ENCODE measurements at places on chromosomes 6 and 20. TPM values are rescaled to one million over a fixed set of nuclear protein-coding genes. Genes with fewer than 3 reads are reported as not detected.

SPATS1 gene
- polyA plus RNA-seq = not detected

BMP2 gene
- polyA plus RNA-seq = 20.3 TPM

ITPA gene
- 61.3 TPM for polyA plus RNA-seq

TFEB gene
- 9.9 TPM for polyA plus RNA-seq

BYSL gene
- 34.0 TPM for polyA plus RNA-seq

ZGPAT gene
- 24.8 TPM for polyA plus RNA-seq

- no peak for DNase-seq
Measured at GRCh38 chr6:42790549-42791181, 8.8 kb downstream of the BICRAL start.

DNA sequence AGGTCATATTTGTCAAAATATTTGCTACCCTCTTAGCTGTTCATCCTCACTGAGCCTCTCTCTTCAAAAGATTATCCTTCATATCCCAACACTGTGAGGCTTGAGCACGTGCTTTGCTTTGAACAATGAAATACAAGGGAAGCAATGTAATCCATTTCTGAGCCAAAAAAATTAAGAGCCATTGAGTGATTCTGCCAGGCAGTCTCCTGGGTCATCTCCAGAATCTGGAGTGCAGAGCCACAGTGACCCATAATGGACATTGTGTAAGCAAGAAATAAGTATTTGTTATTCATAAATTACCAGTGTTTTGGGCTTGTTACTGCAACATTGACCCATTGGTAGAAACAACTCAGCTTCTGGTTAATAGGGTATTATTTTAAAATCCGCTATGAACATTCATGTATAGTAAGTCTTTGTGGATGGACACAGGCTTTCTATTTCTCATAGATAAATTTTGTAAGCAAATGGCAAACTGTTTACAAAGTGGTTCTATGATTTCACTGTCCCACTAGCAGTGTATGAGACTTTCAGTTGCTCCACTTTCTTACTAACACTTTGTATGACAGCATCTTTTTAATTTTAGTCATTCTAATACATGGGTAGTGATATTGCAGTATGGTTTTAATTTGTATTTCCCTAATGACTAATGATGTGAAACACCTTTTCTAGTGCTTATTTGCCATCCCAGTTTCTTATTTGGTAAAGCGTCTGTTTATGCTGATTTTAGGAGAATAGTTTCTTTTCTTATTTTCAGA lies 358.2 kb downstream of the PLCB1 start:
- DNase-seq = no peak

- no peak for DNase-seq
Measured at GRCh38 chr6:42624601-42625000, 60.8 kb downstream of the UBR2 start.

- DNase-seq = no peak
Measured at GRCh38 chr20:46111028-46111835, 6.9 kb upstream of the CD40 start.

DNA sequence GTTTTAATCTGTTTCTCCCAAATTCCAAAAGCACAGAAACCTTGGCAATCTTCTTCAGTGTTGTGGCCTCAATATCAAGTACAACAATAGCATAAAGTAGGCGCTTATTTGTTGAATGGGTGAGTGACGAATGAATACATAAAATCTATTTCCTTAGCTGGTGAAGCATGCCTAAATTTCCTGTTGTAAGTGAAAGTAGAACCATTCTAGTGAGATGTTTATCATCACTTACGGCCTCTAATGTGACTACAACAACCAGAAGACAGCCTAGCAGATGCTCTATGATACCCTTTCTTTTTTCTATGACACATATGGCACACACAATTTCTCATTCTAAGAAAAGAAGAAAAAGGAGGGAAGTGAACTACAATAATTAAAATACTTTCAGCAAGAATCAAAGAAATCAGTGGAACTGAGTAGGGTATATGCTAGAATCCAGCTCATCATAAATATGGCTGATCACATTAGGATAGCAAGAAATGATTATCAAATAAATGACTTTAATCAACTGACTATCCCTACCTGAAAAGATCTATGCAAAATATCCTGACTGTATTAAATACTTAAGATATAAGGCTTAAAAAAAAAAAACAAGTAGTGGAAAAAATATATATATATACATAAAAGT lies 67.4 kb downstream of the BTBD9 start:
- no peak for DNase-seq

GRCh38 chr6:84050408-84050807 lies 16.8 kb downstream of the MRAP2 start:
- no peak for DNase-seq

DNA sequence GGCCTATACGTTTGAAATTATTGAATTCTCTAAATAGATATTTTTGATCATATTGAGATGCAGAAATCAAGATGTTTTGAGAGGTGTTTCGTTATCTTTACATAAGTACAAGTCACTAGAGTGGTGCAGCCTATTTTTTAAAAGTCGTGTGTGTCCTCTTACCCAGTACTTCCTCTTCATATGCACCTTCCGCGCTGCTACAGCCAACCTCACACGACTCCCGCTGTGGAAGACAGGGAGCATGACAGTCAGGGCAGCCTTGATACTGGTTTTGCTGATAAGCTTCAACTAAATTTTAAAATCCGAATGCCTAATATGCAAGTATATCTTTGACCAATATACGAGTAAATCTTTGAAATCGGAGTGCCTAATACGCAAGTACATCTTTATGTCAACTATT lies 16.3 kb downstream of the ROS1 start:
- DNase-seq = no peak

GRCh38 chr6:119454714-119455113 lies 105.2 kb upstream of the MAN1A1 start:
- DNase-seq = no peak

DNA sequence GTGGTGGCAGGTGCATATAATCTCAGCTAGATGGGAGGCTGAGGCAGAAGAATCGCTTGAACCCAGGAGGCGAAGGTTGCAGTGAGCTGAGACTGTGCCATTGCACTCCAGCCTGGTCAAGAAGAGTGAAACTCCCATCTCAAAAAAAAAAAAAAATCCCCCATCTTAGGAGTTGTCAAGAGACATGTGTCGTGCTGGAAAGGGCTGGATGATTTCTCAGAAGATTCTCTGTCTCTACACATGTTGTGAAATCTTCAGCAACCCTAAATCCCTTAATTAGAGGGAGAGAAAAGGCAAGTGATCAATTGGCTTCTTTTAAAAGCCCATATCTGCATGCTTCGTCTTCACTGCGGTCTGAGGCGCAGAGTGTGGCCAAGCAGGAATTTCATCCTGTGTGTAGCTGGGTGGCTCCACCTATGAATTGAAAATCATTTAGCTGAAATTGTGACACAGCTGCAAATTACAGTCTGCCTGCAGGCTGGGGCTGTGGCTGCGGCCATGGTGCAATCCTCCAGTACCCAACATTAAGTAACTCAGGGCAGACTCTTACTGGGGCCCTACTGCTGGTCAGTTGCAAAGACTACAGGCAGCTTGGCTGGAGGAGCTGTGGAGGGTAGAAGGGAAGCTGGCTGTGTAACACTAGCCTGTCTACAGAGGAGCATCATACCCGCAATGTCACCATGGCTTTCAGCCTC lies 3.2 kb upstream of the TGM3 start:
- DNase-seq = no peak

GRCh38 chr6:159753081-159753872 lies 8.6 kb upstream of the ACAT2 start:
- DNase-seq = no peak

- no peak for DNase-seq
Measured at GRCh38 chr6:36713846-36714245, 16.2 kb downstream of the RAB44 start.

- DNase-seq = no peak
Measured at GRCh38 chr6:22826961-22827360, 257.6 kb downstream of the HDGFL1 start.

- no peak for DNase-seq
Measured at GRCh38 chr20:42979720-42980119, 210.0 kb downstream of the PTPRT start.

- no peak for DNase-seq
Measured at GRCh38 chr6:136962661-136963060, 40.6 kb downstream of the SLC35D3 start.

DNA sequence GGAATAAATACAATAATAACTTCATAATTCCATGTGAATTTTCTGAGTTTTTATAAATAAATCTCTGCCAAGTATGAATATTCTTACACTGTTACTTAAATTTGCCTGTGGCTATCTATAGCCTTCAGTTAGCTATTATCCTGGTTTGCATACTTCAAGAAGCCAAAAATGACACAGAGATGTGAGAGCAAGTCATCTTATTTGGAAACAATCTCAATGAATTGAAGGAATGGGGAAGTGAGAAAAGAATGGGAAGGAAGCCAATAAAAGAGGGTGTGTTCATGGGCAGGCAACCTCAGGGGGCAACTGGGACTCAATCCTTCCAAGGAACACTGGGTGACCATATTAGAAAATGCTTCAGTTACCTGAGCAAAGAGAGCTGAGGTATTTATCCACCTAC lies 9.9 kb downstream of the HAO1 start:
- DNase-seq = no peak

- DNase-seq = no peak
Measured at GRCh38 chr6:119446115-119446554, 96.6 kb upstream of the MAN1A1 start.

GRCh38 chr6:10391799-10392198 lies 23.1 kb downstream of the TFAP2A start:
- no peak for DNase-seq

- DNase-seq = no peak
Measured at GRCh38 chr6:139395891-139396301, 21.4 kb upstream of the CITED2 start.

DNA sequence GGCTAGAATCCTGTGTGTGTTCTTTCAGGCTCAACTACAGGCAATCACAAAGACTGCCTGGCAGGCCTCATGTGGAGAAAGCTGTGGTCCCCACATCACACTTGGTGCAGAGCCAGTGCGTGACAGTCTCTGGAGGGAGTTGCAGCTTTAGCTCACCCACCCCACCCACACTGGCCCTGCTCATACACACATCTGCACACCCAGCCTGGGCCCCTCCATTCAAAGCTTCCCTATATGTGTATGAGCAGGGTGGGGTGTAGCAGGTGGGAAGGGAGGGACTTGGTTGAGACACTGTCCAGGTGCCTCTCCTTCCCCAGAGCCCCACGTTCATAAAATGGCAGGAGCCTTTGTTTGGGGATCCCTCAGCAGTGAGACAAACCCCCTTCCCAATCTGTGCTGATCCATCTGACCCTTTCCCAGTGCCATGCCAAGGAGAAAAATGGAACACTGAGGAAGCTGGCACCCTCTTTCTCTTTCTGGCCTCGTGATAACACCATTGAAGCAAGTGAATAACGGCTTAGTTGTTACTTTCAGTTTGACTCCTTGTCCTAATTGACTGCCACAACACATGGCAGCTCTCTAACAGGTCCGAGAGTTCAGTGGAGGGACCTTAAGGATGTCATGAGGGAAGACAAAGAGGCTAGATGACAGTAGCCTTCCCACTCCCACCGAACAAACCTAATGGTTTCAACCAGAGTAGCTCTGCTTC lies 53.8 kb upstream of the NRSN1 start:
- DNase-seq = no peak

GRCh38 chr6:161482517-161482858 lies 208.6 kb upstream of the AGPAT4 start:
- peak; percentile 72 for DNase-seq

DNA sequence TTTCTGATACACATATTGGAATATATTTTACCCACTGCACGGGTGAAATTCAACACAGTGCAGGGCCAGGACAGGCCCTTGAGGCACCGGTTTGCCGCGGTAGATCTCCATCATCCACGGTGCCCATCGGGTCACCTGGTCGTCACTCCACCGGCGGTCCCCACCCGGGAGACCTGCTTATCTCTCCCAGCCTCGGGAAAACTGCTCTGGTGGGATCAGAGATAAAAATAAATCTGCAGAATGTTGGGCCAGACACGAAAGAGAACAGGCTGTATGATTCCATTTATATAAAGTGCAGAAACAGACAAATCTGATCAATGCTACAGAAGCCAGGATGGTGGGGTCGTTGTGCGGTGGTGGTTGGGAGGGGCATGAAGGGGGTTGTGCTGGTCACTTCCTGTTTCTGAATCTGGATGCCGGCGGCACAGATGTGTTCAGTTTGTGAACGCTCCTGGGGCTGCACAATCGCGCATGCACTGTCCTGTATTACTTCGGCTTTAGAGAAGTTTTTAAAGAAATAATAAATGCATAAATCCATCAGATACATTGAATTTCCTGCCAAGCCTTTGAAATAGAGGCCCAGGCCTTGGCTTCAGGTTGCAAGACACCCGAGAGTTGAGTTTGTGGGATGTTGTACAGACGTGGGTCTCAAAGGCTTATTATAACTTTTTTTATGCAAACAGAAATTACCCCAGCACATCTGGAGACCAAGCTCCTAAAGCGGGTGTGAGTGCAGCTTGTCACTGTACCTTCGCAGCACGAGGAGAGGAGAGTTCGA lies 54.3 kb downstream of the ANKRD60 start:
- no peak for DNase-seq

DNA sequence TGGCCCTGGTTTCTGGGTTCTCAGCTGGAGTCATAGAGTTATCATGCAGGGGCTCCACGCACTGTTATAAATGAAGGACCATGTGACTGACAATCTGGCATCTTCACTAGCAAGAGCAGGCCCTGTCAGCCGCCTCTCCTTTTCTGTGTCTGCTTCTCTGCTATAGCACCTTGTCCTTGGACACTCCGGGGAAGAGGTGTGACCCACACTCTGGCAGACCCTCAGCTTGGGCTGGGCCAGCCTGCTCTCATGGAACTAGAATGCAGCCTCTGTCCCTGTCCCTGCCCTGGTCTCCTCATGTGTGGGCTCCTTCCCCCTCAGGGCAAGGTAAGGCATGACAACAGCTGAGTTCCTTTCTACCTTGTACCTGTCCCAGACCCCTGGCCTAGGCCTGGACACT lies 10.9 kb upstream of the FANCE start:
- no peak for DNase-seq

DNA sequence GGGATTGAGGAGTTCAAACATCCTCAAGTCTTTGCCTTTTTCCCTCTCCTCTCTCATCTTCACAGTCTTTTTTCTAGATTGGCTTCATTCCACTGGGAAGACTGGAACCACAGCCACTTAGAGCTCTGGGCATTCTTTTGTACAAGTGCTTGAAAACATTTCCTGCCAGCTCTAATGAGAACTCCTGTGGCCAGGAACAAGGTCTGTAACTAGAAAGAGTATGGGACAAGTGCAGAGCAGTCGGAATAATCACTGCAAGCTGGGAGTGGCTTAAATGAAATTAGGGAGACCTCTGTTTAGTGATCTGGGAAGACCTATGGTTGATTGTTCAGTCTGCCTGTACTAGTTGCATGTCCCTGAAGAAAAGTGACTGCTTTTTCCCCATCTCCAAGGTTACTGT lies 41.0 kb upstream of the SMIM8 start:
- DNase-seq = no peak

All from renal pelvis (tissue), 12 donors.